ENCODE measurements at places on chromosomes 3 and 15.

DNA sequence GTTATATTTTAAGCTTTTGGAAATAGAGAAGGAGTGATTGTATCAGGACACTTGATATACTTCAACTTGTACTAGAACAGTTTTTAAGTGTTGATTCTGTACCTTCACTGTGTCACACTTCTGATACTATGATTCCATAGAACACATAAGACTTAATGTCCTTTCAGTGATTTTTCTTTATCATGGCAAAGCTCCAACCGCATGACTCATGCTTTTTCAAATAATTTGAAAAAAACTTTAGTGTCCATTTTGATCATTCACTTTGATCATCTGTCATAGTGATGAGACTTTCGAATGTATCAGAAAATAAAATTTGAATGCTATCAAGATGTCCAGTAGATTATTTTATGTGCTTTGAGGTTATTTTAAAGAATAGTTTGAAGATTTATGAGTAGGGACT, 32.0 kb downstream of the AP4E1 start:
- no peak for DNase-seq

- DNase-seq = no peak
These were observed 29.0 kb downstream of the AQP9 start for GRCh38 chr15:58167095-58167691.

- DNase-seq = no peak
These were observed 40.3 kb upstream of the ZNF770 start for GRCh38 chr15:35028235-35028984.

GRCh38 chr3:73601011-73601410, 23.7 kb downstream of the PDZRN3 start:
- no peak for DNase-seq

- no peak for DNase-seq
These were observed 1.3 kb upstream of the MON1A start for GRCh38 chr3:49930922-49931321.
